ENCODE measurements at places on chromosomes 12 and 14.

- DNase-seq: no peak
Observed at GRCh38 chr12:101599311-101599710, 4.5 kb downstream of the MYBPC1 start.

DNA sequence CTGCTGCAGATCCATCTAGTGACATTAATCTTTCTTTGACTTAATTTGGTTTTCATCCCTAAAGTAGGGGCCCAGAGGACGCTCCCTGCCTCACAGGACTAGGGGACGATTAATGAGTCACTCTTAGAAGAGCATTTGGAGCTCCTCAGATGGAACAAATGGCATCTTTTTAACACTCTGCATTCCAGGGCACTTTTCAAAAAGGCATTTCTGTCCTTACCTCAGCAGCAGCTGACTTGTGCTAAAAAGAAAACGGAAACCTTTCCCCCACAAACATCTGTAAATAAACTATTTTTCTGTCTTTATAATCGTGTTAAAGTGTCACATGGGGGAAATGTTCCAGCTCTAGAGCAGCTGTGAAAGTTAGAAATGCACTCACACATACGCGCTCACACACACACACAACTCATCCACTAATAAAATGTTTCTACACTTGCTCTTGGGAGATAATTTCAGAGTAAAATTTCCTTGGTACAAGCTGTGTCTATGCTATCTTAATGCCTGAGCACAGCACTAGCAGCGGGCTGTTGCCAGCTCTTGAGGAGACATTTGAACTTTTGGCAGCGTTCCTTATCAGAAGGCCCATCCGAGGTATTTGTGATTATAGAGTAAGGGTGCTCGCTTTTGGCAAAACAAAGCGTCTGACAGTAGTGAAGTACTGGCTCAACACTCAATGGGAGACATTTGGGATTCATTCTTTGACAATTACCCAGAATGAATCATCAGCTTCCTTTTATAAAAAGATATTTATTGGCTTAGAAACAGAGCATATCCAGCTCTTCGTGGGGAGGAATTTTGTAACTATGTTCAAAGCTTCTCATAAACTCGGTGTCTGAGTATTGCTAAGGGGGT lies 141.3 kb downstream of the PLXNC1 start:
- no peak for DNase-seq

- DNase-seq: no peak
Observed at GRCh38 chr14:95193081-95193480, 35.8 kb upstream of the DICER1 start.

DNA sequence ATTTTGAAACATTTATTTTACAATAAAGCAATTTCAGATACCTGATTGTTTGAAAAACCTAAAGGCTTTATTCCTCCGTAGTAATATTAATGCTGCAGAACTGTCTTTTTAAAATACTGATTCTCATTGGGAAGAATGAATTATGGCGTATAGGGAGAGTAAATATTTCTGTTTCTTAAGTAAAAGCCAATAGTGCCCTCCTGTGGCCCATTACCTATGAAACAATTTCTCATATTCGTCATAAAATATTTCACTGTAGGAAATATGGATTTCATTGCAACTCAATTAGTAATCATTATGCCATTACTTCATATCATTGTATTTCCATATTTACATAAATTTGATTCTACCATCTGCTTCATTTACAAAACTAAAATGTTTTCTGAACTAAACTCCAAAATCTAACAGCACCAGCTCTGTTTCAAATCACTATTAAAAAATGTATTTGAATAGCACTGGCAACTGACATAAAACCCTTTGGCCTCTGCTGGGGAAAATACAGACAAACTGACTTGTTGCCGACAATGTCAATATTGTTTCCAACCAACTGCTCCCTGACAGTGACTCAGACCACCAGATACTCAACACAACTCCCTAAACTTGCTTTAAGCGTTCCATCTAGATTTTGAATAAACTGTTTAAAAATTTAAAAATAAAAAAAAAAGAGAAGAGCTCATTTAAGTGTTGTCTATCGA lies 290.3 kb downstream of the NAV3 start:
- no peak for DNase-seq

DNA sequence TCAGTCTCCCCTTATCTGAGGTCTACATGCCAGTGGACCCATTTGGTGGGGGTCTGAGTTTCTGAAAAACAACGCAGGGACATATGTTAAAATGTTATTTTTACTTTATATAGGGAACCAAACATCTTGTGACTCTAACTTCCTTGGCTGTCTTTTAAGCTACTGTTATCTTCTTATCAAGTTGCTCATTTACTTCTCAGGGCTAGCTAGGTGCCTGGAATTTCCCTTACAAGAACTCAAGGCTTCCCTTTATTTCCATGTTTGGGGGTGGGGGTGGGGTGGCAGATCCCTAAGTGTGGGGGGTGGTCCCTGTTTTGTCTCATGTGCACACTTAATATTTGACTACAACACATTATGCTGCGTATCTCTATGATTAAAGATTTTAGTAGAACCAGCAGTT lies 31.6 kb downstream of the PPP1R36 start:
- no peak for DNase-seq

- no peak for DNase-seq
Observed at GRCh38 chr12:16189849-16190248, 87.6 kb downstream of the SLC15A5 start.

Measured in SW 1271 (cell line).